ENCODE measurements at places on chromosomes 6 and 20. TPM values are rescaled to one million over a fixed set of nuclear protein-coding genes. Genes with fewer than 3 reads are reported as not detected.

Gene SUMO4
- not detected for polyA plus RNA-seq

Gene PDYN
- not detected for polyA plus RNA-seq

DNA sequence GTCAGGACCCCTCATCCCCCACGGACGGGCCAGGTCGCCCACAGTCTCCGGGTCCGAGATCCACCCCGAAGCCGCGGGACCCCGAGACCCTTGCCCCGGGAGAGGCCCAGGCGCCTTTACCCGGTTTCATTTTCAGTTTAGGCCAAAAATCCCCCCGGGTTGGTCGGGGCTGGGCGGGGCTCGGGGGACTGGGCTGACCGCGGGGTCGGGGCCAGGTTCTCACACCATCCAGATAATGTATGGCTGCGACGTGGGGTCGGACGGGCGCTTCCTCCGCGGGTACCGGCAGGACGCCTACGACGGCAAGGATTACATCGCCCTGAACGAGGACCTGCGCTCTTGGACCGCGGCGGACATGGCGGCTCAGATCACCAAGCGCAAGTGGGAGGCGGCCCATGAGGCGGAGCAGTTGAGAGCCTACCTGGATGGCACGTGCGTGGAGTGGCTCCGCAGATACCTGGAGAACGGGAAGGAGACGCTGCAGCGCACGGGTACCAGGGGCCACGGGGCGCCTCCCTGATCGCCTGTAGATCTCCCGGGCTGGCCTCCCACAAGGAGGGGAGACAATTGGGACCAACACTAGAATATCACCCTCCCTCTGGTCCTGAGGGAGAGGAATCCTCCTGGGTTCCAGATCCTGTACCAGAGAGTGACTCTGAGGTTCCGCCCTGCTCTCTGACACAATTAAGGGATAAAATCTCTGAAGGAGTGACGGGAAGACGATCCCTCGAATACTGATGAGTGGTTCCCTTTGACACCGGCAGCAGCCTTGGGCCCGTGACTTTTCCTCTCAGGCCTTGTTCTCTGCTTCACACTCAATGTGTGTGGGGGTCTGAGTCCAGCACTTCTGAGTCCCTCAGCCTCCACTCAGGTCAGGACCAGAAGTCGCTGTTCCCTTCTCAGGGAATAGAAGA is 978 bp downstream of the HLA-A start:
- H3K36me3 ChIP-seq = peaks cover 6% of the 10 kb centered on the region
- DNase-seq = peak; percentile 75
- peak overlapping the region; percentile 75 for H3K4me3 ChIP-seq
- H3K4me1 ChIP-seq = peaks cover 7% of the 10 kb centered on the region
- H3K27ac ChIP-seq = peak overlapping the region; percentile 72
- no peaks in the 10 kb centered on the region for H3K27me3 ChIP-seq

DNA sequence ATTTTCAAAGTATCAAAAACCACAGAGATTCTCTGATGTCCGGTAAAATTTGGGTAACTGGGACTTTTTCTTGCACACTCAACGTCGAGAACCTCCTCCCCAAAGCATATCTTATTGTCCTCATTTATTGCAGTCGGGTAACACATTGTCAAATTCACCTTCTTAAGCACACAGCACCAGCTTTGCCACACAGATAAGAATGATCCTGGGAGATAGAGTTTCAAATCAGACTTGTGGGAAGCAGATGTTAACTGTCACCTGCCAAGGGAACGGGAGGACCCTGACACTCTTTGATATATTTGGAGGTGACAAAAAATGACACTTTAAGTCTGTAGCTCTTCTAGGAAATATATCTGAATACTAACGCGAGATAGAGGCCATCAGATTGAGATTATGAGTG is 282.1 kb upstream of the BMP2 start:
- no peaks in the 10 kb centered on the region for H3K36me3 ChIP-seq
- H3K27ac ChIP-seq = no peak overlapping the region
- no peaks in the 10 kb centered on the region for H3K27me3 ChIP-seq
- H3K4me3 ChIP-seq = no peak overlapping the region
- DNase-seq = no peak
- H3K4me1 ChIP-seq = no peaks in the 10 kb centered on the region

Gene BMP2
- 3.3 TPM for polyA plus RNA-seq

Gene MAS1L
- not detected for polyA plus RNA-seq

Gene PEX3
- 31.7 TPM for polyA plus RNA-seq

Gene SDC4
- polyA plus RNA-seq = 242 TPM

Gene RHAG
- not detected for polyA plus RNA-seq

Gene TPBG
- polyA plus RNA-seq = 5.8 TPM

DNA sequence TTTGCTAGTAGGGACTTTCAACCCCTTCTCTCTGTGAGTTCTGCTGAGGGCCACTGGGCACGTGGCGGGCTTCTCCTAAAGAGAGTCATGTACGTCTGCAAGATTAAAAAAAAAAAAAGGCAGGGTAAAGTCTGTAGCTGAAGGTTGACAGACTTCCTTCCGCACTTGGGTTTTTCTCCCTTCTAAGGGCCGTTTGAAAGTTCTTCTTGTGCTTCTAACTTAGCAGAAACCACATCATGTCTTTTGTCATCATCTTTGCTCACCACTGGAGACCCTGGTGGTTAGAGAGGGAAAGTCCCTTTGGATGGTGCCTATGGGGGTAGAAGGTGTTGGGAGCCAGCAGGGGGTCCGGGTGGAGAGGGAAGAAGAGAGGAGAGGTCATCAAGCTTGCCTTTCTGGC is 31.4 kb downstream of the PRDM1 start:
- no peaks in the 10 kb centered on the region for H3K36me3 ChIP-seq
- H3K27me3 ChIP-seq = no peaks in the 10 kb centered on the region
- no peak overlapping the region for H3K4me3 ChIP-seq
- no peak overlapping the region for H3K27ac ChIP-seq
- no peak for DNase-seq

GRCh38 chr6:130676077-130676772 is 151.0 kb upstream of the SMLR1 start:
- H3K27me3 ChIP-seq = no peaks in the 10 kb centered on the region
- H3K4me1 ChIP-seq = no peaks in the 10 kb centered on the region
- H3K27ac ChIP-seq = no peak overlapping the region

DNA sequence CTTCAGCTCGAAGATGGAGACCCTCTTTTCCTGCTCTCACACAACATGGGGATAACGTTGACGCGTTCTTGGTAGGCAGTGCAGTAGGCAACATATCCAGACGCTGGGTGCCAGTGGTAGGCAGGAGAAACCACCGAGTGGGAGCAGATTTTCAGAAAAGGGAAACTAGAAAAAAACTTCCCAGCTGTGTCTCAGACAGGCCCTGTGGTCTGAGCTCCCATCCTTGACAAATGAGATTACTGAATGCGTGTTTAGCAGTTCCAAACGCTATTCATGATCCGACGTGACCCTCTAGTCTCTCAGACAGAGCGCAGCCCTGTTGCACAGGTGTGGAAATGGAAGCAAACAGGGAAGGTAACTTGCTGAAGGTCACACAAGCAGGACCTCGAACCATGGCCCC is 83.9 kb upstream of the DUSP22 start:
- no peaks in the 10 kb centered on the region for H3K36me3 ChIP-seq
- DNase-seq = no peak
- H3K27me3 ChIP-seq = no peaks in the 10 kb centered on the region
- H3K4me3 ChIP-seq = no peak overlapping the region
- H3K4me1 ChIP-seq = no peaks in the 10 kb centered on the region

Gene TREML4
- not detected for polyA plus RNA-seq

DNA sequence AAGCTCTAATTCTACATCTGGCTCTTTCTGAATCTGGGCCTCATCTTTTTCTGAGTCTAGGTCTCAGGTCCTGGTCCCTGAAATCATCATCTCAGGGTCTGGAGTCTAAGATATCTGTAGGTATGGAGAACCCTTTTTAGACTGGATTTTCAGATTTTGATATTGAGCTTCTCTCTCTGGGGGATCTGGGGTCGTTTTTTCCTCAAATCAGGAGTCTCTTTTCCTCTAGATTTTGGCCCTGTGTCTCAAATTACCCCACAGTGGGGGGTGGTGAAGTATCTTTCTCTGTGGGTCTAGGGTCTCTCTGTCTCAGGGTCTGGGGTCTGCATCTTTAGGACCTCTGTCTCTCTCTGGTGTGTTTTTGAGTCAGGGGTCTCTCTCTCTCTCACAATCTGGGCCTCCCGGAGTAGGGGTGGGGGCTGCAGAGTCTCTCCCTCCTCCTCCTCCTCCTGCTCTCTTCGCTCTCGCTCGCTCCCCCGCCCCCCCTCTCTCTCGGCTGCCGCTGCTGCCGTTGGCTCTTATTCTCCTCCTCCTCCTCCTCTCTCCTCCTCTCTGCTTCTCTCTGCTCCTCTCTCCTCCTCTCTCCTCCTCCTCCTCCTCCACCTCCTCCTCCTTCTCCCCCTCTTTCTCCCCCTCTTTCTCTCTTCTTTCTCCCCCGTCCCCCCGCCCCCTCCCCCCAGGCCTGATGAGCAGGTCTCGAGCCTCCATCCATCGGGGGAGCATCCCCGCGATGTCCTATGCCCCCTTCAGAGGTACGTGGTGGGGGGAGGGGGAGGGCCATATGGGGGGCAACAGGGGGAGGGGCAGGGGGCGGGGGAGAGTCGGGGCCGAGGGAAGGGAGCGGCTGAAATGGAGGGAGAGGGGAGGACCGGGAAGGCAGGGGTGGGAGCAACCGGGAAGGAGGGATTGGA is at the start of gene SYNGAP1:
Gene SYNGAP1, plus strand, starts transcription at position 486 of the 911 bp plus-strand sequence. Its CDS starts 200 bp downstream, at position 686.
- no peaks in the 10 kb centered on the region for H3K4me1 ChIP-seq
- H3K27ac ChIP-seq = peak within 1 kb of the TSS; percentile 90
- H3K36me3 ChIP-seq = peaks cover 7% of the 10 kb centered on the region

GRCh38 chr20:18404172-18404571 is 62.7 kb downstream of the DZANK1 start:
- H3K4me3 ChIP-seq = no peak overlapping the region
- no peaks in the 10 kb centered on the region for H3K36me3 ChIP-seq
- no peaks in the 10 kb centered on the region for H3K27me3 ChIP-seq

Gene SRSF12
- polyA plus RNA-seq = 1.0 TPM

- H3K4me1 ChIP-seq = no peaks in the 10 kb centered on the region
- DNase-seq = no peak
- no peaks in the 10 kb centered on the region for H3K36me3 ChIP-seq
- H3K27ac ChIP-seq = no peak overlapping the region
Observed at GRCh38 chr6:48817333-48818051, 645.6 kb downstream of the MMUT start.

DNA sequence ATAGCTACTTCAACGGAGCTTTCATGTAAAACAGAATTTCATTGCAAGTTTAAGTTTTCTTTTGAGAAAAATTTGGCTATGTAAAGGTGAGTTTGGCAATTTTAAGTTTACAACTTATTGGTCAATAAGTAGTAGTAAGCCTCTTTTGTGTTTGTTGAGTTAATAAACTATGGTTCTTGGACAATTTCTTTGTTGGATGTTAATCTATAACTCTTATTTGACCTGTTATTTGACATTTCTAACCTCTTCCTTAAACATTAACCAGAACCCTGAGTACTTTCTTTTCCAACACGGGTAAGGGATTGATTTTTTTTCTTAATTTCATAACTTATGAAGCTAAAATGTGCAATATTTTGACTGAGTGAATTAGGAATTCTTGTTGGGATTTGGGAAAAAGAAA is 354.4 kb downstream of the PRKN start:
- DNase-seq = no peak
- H3K4me1 ChIP-seq = no peaks in the 10 kb centered on the region
- no peak overlapping the region for H3K27ac ChIP-seq
- H3K36me3 ChIP-seq = no peaks in the 10 kb centered on the region

Gene MUC22
- not detected for polyA plus RNA-seq

Gene SPATS1
- not detected for polyA plus RNA-seq

Gene CDKN1A
- polyA plus RNA-seq = 46.4 TPM

DNA sequence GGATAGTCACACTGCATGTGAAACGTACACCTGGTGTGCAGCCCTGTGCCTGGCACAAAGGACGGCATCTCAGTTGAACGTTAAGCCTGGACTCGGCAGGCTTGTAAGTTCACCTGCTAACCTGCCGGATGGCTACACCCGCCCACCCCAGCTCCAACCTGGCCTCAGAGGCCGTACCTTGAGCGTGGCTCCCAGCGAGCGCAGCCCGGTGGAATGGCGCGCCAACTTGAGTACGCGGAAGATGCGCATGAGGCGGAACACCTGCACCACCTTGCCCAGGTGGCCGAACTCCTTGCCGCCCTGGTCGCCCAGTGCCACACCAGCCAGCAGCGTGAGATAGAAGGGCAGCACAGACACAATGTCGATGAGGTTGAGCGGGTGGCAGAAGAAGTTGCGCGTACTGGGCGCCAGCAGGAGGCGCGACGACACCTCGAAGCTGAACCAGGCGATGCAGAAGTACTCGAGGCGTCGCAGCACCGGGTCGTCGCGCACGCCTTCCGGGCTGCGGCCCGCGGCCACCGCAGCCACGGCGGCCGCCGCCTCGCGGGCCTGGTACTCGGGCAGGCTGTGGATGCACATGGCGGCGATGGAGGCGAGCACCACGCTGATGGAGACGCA is 3.3 kb downstream of the KCNS1 start:
- peak; percentile 70 for DNase-seq
- H3K4me1 ChIP-seq = no peaks in the 10 kb centered on the region
- H3K4me3 ChIP-seq = peak overlapping the region; percentile 9

Gene ULBP3
- polyA plus RNA-seq = 0.71 TPM

Gene CFAP61
- polyA plus RNA-seq = 0.58 TPM

- H3K27me3 ChIP-seq = no peaks in the 10 kb centered on the region
- DNase-seq = no peak
- no peak overlapping the region for H3K27ac ChIP-seq
- no peaks in the 10 kb centered on the region for H3K4me1 ChIP-seq
Observed at GRCh38 chr20:6058684-6059295, 4.9 kb upstream of the LRRN4 start.

GRCh38 chr6:13288481-13288880 is 39.9 kb downstream of the TBC1D7 start:
- H3K4me3 ChIP-seq = no peak overlapping the region
- peaks cover 3% of the 10 kb centered on the region for H3K36me3 ChIP-seq
- no peaks in the 10 kb centered on the region for H3K27me3 ChIP-seq
- H3K27ac ChIP-seq = no peak overlapping the region
- H3K4me1 ChIP-seq = no peaks in the 10 kb centered on the region

DNA sequence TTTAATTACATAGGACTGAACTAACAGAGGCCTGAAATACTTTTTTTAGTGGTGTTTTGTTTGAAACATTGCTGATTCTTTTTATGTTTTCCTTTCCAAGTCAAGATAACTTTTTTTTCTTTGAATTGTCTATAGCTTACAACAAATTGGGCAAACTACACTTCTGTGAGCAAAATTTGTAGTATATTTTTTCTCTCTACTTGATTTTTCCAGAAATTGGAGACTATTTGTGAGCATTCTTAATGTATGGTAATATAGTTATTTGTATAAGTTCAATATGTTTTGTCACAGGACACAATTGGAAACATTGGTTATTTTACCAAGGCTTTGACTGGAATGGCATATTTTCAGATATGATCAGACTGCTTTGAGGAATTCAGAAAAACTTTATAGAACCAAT is 216.5 kb downstream of the SYNE1 start:
- no peaks in the 10 kb centered on the region for H3K36me3 ChIP-seq
- no peak for DNase-seq
- H3K4me1 ChIP-seq = no peaks in the 10 kb centered on the region

Gene CD40
- polyA plus RNA-seq = 15.7 TPM

DNA sequence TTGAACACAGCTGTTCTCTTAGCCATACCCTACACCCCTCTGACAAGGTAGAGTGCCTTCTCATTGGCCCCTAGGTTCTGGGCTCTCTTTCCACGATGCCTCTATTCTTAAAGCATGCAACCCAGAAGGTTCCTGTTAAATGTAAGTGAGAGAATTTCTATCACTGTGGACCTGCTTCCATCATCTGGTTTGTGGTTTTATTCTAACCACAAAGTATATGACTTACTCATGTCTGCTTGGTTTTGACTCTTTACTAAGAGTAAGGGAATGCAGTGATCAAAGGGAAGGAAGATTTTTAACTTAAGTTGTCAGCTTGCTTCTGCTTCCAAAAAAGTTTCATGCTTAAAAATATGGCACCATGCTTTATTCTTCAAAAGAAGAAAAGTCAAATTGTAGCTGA is 80.2 kb downstream of the ANKEF1 start:
- H3K27ac ChIP-seq = no peak overlapping the region
- no peaks in the 10 kb centered on the region for H3K4me1 ChIP-seq
- no peak for DNase-seq

All from kidney (tissue), 22 donors.